ENCODE measurements at places on chromosomes 11 and 22. TPM values are rescaled to one million over a fixed set of nuclear protein-coding genes. Genes with fewer than 3 reads are reported as not detected.

GRCh38 chr11:16946477-16947282 is 67.5 kb downstream of the PLEKHA7 start:
- no peak for ATAC-seq

GRCh38 chr11:5992604-5993251 is 5.9 kb upstream of the OR52L1 start:
- peak; percentile 71 for ATAC-seq

DNA sequence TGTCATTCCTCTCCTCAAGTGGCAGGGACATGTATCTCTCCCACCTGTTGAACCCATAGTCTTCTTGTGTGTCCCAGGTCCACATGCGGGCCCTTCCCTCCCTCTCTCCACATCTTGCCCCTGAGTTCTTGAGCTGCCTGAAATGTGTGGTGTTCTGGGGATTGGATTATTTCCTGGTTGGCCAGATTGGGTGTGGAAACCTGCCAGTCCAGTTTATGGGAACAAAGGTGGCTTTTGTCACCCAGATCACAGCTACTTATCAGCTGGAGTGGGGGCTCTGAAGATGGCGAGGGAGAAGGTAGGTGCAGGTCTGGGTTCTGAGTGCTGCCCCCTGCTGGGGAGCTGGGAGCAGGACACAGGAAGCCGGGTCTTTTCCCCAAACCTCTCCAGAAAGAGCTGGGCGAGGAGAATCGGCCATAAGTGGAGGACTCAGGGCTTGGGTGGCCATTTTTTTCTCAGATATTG is 14.2 kb downstream of the DTX4 start:
- no peak for ATAC-seq

GRCh38 chr11:35243774-35244173 is 104.8 kb downstream of the CD44 start:
- no peak for ATAC-seq

GRCh38 chr11:114239753-114240161 is 56.4 kb upstream of the NNMT start:
- ATAC-seq: no peak

GRCh38 chr11:100232006-100232405 is 455.1 kb upstream of the ARHGAP42 start:
- ATAC-seq: no peak

DNA sequence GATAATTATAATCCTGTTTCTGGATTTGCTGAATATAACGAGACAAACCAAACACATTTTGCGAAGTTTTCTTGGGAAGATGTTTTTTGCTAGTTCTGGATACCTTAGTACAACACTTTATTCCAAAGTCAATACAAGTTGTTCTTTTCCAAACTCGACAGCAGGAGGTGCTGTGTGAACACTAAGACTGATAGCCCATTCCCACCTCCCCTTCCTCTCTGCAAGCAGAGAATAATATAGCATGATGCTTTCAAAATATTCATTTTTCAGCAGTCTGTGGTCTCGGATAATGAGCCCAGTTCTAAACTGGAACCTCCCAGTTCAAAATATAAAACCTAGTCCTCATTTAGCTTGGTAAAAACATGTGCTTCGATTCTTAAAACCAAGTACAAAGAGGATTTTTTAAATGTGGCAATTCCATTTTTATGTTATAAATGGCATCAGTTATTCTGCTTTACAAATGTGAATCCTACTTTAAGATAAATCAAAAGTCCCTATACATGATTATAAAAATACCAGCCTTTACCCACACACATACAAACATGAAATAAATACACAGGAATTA is 129.1 kb downstream of the DCDC1 start:
- peak; percentile 73 for ATAC-seq

DNA sequence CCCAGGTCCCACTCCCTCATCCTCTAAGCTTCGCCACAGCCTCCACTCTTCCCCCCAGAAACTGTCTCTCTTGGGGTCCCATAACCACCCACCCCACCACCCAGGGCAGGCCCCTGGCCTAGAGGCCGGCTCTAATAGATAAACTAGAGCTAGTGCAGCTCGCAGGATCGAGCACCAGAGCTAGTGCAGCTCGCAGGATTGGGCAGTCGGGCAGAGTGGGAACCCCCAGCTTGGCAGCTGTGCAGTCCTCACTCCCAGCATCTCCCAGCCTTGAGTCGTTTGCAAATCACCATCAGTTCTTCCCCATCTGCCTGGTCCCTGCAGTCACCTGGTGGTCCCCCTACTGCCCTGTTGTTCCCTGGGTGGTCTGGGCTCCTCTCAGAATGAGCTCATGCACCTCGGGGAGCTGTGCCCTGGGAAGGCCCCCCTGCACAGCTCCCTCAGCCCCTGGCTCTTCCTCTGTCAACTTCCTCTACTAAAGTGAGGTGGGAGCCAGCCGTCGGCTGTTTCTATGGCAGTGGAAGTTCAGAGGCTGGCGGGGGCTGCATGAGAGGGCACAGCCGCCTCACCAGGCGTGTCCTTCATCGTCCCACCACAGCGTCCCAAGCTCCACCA is 15.5 kb upstream of the SHANK2 start:
- no peak for ATAC-seq

DNA sequence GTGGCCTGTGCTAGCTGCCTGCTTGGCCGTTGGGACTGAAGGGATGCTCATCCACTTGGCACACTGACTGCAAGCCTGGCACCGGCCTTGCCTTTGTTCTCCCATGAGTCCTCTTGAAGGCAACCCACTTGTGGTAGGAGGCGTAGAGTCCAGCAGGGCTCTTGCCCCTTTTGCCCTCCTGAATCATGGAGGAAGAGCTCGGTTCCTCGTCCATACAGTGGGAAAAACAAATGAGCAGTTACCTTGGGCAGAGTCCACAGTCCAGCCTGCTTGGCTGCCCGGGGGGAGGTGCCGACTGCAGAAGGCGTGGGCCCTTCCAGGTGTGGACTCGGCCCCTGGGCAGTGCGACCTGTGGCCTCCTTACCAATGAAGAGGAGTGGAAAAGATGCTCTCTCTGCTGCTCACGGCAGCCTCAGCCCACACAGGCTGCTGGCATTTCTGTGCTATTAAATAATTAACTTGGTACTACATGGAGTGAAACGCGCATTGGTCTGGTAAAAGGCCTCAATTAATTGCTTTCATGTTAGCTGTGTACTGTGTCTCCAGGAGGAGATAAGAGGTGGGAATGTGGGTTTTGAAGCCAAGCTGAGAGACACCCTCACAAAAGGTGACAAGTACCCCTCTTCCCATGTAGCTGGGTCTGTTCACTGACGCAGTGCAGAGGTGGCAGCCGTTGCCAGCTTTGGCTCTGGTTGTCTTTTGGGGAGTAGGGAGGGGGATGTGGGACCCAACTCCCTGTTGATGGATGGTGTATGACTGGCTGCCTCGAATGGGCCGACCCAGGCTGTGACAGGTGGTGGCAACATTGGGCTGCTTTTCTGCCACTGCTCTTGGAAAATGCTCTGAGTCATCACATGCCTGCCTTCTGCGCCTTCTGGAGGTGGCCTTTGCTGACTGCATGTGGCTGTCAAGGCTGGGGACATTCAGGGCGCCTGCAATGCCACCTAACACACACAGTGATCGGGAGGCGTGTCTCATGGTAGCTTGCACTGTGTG is 26.8 kb upstream of the B3GAT1 start:
- peak; percentile 79 for ATAC-seq

GRCh38 chr11:132980670-132981069 is 551.6 kb downstream of the OPCML start:
- no peak for ATAC-seq

DNA sequence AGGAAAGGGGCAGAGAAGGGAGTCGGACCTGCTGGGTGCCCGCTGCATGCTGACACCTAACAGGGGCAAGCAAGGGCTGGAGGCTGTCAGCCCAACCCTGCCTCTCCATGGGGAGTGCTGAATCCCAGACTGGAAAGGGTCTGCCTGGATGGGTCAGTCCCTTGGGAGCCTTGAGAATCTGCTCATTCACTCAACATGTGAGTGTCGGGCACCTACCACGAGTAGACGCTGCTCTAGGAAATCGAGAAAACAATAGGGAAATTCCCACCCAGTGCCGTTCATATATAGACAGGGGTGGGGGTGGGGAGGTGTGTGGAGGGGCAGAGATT is 4.4 kb upstream of the CTSD start:
- ATAC-seq: no peak

DNA sequence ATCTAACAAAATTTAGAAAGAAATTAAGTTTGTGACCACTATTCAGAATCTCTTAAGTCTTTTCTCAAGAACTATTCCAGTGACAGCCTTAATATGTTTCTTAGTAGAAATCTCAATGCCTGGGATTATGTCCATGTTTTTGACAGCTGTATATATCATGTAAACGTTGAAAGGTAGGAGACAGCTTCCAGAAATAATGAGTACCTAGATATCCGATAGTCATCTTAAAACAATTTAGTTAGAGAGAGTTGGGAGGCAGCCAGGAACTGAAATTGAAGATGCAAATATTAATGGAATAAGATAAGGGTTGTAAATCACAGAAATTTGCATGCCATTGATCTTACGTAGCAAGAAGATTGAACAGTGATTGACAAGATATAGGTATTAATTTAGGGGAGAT is 955.2 kb downstream of the JRKL start:
- no peak for ATAC-seq

GRCh38 chr11:112285841-112286311 is 25.2 kb upstream of the PLET1 start:
- ATAC-seq: peak; percentile 74

DNA sequence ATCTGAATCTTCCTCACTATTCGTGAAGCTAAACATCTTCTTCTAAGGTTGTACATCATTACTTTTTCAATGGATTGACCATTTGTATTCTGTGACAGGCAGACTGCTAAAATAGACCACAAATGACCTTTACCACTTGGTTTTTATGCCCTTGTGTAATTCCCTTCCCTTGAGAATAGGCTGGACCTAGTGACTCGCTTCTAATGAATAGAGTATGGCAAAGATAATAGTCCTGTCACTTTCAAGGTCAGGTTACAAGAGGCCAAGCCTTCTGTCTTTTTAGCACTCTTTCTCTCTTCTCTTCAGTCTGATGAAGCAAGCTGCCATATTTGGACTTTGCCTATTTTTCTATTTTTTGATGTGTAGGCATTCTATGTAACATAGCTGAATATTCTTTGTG is 492.9 kb downstream of the SOX6 start:
- no peak for ATAC-seq

GRCh38 chr22:18104566-18104965 is 6.0 kb upstream of the TUBA8 start:
- no peak for ATAC-seq

DNA sequence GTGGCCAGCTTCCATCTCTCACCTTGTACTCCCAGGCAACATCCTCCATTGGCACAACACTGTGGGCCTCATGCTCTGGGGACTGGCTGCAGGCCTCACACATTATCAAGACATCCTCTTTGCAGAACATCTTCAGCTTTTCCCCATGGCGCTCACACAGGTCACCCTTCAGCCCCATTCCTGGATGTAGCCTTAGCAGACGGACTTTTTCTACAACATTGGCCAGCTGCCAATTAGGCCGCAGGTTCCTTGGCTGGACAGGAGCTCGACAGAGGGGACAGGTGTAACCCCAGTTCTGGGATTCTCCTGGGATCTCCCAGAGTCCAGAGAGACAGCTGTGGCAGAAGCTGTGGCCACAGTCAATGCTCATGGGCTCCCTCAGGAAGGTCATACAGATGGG is 3.0 kb downstream of the TRIM68 start:
- no peak for ATAC-seq

The OR8A1 gene
- 0.23 TPM for total RNA-seq

The GGTLC2 gene
- total RNA-seq: not detected

The TTC9C gene
- 45.1 TPM for total RNA-seq

Measured in motor neuron (in vitro differentiated cells).